HuH-7 (cell line): ENCODE measurements at places on chromosomes 2 and 18.

GRCh38 chr2:168686452-168687191 is 115.8 kb upstream of the NOSTRIN start:
- DNase-seq, result no peak

DNA sequence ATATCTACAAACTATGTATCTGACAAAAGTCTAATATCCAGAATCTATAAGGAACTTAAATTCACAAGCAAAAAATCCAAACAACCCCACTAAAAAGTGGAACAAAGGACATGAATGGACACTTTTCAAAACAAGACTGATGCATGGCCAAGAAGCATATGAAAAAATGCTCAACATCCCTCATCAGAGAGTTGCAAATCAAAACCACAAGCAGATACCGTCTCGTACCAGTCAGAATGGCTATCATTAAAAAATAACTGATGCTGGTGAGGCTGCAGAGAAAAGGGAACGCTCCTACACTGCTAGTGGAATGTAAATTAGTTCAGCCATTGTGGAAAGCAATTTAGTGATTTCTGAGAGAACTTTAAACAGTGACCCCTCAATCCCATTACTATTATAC is 56.5 kb downstream of the CCBE1 start:
- no peak for DNase-seq

- DNase-seq, result no peak
Measured at GRCh38 chr2:121405233-121405632, 120.2 kb upstream of the TFCP2L1 start.

- DNase-seq, result no peak
Measured at GRCh38 chr2:120580709-120581108, 155.0 kb upstream of the GLI2 start.

GRCh38 chr18:26356045-26356785 is 130.0 kb downstream of the TAF4B start:
- no peak for DNase-seq

GRCh38 chr2:48530033-48530811 is at the start of gene STON1:
Gene STON1 (plus strand): TSS chr2:48530154. CDS start chr2:48580634, 50,480 bp downstream.
- peak; percentile 30 for DNase-seq

DNA sequence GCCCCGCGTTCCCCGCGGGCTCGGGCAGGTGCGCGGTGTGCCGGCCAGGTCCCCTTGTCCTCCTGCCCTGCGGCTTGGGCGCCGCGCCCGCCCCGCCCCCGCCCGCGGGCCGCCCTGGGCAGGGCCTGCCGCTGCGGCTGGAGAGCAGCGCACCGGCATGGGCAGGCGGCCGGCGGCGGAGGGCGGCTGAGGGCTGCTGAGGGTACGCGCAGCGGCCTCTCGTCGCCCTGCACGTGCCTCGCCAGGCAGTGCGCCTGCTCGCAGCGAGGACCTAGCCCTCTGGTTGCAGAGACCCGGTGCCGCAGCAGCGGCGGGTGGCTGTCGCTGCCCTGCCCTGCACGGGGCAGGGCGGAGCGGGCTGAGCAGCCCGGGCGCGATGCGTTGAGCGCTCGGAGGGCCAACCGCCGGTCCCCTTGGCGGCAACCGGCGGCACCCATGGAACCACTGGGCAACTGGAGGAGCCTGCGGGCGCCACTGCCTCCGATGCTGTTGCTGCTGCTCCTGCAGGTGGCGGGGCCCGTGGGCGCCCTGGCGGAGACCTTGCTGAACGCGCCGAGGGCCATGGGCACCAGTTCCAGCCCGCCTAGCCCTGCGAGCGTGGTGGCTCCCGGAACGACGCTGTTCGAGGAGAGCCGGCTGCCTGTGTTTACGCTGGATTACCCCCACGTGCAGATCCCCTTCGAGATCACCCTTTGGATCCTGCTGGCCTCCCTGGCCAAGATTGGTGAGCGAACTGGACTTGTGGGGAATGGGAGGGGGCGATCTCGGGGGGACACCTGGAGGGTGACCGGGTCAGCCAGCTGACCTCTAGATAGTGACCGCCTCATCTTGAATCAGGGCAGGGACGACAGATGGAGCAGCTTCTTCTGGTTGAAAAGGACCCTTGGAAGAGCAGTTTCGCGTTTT is at the start of gene SLC9A2:
TSS of gene SLC9A2 (plus strand) at position 140 of the 906 bp plus-strand sequence. CDS start at position 436, 296 bp downstream.
- no peak for DNase-seq

DNA sequence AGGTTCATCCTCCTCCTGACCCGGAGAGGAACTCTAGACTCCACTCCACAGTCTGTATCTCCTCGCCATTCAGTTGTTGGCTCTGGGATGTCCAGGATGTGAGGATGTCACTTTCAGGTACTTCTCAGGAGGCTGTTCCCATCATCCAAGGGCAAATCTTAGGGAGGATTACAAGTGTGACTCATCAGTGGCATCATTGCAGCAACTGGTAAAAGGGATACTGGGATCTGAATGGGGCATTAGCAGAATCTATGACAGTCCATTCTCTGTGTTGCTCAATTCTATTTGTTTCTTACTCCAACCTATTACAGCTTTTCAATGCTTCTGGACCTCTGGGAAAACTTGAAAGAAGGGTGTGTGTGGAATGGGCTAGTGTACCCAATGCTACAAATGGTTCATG is 81.5 kb upstream of the FN1 start:
- no peak for DNase-seq

- no peak for DNase-seq
Measured at GRCh38 chr18:80194874-80195570, 52.3 kb downstream of the PARD6G start.
